ENCODE measurements at places on chromosomes 5 and 9.

GRCh38 chr5:76245590-76245989, 157.5 kb upstream of the IQGAP2 start:
- DNase-seq, result no peak

DNA sequence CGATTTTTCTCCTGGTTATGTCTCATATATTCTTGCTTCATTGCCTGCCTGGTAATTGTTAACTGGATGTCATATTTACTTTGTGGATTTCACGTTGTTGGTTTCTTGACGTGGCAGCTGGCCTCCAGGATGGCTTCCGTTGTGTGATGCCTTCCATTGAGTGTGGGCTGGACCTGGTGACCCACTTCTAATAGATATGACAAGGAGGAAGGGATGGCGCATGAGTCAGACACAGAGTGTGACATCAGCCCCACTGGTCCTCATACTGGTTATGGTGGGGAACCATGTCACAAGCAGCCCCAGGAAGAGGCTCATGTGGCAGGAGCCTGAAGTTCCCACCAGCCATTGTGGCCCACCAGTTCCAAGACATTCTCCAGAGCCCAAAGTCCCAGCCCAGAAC, 6.4 kb upstream of the PAEP start:
- no peak for DNase-seq

- DNase-seq, result no peak
Observed at GRCh38 chr5:59816654-59817300, 76.7 kb downstream of the PDE4D start.

DNA sequence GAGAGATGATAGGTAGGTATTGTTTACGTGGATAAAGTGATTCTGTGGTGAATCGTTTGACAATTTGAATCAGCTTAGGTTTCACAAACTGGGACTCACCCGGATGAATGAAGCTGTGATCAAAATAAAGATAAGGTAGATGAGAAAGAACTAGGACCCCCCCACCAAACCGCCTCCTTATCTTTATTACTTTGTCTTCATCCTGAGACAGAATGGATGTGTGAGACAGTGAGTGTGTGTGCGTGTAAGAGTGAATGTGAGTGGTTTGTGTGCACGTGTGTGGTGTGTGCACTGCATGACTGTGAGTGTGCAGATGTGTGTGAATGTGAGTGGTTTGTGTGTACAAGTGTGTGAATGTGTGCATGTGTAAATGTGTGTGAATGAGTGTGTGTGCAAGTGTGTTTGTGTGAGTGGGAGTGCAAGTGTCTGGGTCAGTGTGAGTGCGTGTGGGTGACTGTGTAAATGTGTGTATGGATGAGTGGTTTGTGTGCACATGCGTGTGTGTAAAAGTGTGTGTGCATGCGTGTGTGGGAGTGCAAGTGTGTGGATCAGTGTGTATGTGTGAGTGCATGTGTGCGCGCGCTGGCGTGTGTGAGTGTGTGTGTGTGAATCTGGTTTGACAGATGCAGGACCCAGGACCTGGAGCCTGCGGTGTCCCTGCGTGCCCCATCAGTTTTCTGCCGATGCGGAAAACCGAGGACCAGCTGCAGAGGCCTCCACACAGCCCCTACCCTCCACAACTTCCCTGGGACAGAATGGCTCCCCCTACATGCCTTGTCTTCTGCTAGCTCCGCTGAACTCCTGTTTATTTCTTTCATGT, 11.4 kb upstream of the ENG start:
- no peak for DNase-seq

GRCh38 chr9:113624721-113625120, 161.2 kb downstream of the RGS3 start:
- no peak for DNase-seq

DNA sequence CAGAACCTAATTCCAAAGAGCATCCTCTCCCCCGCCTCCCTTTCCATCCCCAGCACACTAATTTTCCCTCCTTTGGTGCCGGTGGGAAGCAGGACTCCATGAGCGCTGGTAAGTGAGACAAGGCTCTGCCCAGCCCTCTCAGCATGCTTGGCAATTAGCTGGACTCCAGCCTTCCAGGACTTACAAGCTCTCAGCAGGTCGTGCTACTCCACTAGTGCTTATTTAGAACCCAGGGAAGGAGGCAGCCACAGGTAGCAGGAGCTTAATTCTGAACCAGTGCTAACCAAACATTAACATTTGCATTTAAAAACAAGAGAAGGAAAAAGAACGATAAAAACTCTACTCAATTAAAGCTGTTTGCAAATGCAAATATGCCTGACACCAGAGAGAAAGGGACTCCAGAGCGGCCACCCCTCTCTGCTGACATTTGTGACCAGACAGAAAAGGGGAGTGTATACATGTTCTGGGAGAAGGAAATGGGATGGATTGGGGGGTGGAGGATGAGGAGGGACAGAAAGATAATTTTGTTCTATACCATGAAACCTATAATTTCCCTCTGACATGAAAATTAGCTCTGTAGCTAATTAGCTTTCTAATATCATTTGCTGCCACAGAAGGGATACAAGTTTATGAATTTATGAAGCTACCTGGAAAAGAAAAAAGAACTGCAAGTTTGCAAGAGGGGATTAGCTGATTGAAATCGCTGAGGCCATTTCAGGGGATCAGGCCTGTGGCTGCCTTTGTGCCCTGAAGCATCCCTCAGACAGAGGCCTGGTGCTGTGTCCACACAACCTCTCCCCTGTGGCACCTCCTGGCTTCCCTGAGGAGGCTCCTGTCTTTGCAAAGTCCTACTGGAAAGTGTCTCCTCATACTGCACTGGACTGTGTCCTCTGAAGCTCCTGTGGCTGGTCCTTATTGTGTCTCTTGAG, 266.3 kb downstream of the SEC61B start:
- no peak for DNase-seq

- no peak for DNase-seq
Observed at GRCh38 chr5:139664727-139665351, 16.7 kb downstream of the CXXC5 start.

DNA sequence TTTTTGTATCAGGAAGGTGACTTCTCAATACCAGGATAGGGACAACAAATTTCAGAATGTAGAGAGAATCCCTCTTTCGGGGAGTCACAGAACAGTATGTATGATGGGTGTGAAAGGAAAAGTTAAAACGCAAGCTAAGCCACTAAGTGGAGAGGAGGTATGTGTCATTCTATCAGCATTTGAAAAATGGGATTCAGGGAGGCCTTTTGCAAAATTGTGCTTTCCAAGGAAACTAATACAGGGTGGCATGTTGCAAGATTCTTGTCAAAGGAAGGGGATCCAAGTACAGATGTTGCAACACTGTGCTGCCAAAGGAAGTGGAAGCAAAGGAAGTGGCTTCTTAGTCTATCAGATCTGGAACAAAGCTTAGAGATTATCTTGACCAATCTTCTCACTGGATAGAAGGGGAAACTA, 12.6 kb upstream of the TNIP1 start:
- DNase-seq, result peak; percentile 94

DNA sequence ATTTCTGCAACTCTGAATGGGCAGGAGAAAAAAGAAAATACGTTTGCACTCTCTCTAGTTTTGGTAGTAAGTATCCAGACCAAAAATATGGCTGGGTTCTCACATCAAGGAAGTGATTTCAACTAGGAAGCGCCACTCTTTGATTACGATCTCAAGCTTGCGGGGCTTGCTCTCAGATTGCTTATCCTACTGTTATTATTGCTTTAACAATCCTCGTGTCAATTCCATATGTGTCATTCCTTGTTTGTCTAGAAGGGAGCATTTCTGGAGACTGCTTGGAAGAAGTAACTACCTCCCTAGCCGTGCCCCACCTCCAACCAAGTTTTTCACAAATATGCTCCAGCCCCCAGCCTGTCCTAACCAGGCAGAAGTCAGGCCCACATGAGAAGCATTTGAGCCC, 3.5 kb downstream of the PRUNE2 start:
- DNase-seq, result no peak

DNA sequence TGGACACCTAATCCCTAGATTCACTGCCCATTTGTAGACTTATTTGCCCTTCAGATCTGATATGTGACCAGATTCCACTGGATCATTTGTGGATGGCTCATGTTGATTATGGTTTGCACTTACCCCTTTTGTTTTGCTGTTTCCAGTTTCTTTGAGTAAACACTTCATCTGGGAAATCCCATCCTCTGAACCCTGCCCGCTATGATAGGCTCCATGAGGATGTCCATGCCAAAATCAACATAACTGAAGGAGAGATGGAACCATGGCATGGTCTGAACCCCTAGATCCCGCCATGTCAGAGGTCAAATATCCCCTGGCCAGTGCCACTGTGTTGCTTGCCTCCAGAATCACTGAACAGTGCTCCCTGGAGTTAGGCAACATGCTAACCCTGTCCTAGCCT, 11.7 kb upstream of the FEM1C start:
- no peak for DNase-seq

DNA sequence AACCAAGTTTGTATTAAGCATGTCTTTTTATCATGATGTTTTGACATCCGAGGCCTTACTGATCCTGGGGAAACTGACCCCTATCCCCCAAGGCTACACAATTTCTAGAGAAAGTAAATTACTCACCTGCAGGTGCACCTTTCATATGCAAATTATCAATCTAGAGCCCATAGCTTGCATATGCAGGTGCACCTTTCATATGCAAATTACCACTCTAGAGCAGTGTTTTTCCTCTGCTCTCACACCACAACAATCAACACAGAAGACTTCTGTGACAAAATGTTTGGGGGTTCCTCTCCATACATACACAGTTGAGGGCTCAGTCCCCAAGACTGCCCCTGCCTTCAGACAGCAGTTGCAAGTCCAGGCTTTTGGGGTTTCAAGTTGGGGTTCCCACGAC, 203.7 kb upstream of the RORB start:
- no peak for DNase-seq

DNA sequence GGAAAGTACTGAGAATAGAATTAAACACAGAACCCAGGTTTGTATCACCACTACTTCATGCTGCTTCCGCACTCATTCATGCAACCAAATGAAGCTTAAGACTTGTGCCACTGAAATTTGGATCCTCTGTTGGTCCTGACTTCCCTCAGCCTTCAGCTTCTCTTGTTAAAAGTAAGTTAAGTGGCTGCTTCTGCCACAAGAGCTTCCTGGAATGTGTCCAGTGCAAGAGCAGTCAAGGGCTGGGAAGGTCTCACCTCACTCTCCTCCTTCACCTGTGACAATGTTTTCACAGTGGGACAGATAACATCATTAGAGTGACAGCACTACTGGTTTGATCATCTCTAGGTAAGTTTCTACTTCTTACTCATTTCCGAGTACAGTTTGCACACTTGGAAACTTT, 7.9 kb downstream of the SNCAIP start:
- DNase-seq, result no peak

- no peak for DNase-seq
Observed at GRCh38 chr5:89613222-89613956, 730.4 kb upstream of the MEF2C start.

GRCh38 chr5:157347301-157348048, 81.6 kb downstream of the CYFIP2 start:
- DNase-seq, result no peak

DNA sequence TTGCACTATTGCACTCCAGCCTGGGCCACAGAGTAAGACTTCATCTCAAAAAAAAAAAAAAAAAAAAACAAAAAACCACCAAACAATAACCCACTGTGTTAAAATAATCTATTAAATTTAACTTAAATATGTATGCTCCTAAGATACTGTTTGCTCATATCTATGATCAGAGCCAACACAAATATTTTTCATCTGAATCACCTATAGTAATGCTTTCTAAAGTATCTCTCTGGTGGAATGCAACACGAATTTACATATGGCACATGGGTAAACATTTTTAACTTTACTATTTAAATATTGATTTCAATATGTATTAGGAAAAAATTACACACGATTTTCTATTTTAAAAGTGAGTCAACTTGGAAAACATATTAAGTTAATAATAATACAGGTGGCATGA, 196.4 kb downstream of the RFX3 start:
- no peak for DNase-seq

- DNase-seq, result peak; percentile 78
Observed at GRCh38 chr9:97908705-97909104, 13.6 kb downstream of the TRMO start.

DNA sequence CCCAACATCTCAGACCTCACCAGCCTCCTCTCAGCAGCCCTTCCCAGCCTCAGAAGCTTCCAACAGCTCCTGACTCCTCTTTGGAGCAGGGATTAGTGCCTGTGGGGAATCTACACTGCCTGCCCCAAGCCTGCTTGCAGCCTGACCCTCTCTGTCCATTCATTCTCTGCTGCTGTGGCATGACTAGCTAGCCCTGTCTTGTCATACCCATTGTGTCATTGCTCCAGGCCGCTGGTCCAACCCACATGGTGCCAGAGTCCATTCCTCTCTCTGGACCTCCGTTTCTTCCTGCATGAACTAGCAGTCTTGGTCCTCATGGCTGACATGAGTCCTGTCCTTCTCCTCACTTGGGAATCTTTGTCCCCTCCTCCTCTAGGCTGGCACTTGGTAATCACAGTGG, 12.8 kb upstream of the RXRA start:
- no peak for DNase-seq

DNA sequence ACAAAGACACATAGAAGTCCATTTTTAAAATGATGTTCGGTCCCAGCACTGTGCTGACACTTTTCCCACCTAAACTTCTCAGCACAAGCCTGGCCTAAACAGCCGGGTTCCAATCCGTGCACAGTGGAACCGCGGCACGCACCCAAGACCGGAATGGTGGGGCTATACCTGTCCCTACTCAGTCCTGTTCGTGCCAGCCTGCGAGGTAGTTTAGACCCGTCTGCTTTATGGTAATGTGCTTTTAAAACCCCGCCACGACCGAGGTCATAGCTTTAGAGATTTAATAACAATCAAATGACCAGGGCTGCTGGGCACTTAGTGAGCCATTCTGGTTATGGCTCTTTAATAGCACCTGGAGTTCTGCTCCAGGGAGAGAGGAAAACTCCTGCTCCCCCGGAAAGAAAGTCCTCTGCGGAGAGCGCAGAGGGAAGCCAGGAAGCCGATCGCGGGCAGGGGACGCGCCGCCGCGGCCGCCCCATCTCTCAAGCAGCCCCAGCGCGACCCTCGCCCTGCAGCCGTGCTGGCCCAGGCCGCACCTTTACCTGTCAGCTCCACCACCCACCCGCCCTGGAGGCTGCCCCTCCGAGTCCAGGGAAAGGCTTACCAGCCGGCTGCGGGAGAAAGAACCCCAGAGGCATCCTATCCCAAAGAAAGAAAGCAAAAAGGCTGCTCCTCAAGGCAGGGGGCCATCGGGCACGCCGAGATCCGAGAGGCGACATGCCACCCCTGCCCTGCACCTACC, 511 bp downstream of the ARL15 start:
- no peak for DNase-seq

- DNase-seq, result peak; percentile 57
Observed at GRCh38 chr5:76590027-76590426, 33.2 kb downstream of the F2RL2 start.

GRCh38 chr9:92656537-92656925, 13.4 kb downstream of the IPPK start:
- no peak for DNase-seq

GRCh38 chr9:111630182-111630963, 761 bp upstream of the DNAJC25 start:
- DNase-seq, result no peak

- DNase-seq, result no peak
Observed at GRCh38 chr5:106964132-106964531, 706.6 kb downstream of the EFNA5 start.

- no peak for DNase-seq
Observed at GRCh38 chr5:157606046-157606445, 30.5 kb upstream of the ADAM19 start.

Data from MV-4-11 (cell line).